ENCODE measurements at places on chromosomes 2 and 18.
A peak's percentile ranks its signal among the peaks of the same experiment; 100 is the strongest.

DNA sequence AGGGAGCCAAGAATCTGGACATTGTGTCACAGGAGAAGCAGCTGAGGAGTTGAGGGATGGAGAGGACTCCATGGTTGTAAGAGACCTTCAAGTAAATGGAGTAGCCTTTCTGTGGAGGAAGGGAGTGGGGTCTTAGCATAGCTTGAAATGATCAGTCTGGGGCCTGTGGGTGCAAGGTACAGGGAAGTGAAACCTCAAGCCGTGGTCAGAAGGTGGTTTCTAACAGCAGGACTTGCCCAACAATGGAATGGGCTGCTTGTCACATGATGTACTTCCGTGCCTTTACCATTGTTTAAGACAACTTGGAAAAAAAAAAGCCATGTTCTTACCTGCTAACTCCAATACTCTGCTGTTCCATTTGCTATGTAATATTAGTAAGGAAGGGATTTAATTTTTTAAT, 140.7 kb downstream of the LDLRAD4 start:
- DNase-seq: no peak

DNA sequence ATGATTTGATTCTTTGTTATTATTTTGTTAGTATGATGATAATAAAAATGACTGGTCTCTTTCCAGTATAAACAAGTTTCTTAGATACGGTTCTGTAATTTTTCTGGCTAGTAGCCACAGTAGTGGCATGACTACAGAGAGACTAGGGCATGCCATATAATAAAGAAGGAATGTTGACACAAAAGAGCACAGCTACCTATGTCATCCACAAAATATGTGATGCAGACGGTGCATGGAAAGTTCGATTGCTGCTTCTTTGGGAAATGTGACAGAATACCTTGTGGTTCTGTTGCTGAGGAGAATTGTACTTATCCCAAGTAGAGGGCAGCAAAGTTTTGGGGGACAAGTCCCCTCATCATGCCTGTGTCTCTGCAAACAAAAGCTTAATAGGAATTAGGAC, 26.1 kb upstream of the SETBP1 start:
- no peak for DNase-seq

- DNase-seq: no peak
Measured at GRCh38 chr2:235832941-235833340, 335.2 kb downstream of the GBX2 start.

- DNase-seq: peak; percentile 10
Measured at GRCh38 chr2:43293744-43294695, 67.6 kb upstream of the ZFP36L2 start.

DNA sequence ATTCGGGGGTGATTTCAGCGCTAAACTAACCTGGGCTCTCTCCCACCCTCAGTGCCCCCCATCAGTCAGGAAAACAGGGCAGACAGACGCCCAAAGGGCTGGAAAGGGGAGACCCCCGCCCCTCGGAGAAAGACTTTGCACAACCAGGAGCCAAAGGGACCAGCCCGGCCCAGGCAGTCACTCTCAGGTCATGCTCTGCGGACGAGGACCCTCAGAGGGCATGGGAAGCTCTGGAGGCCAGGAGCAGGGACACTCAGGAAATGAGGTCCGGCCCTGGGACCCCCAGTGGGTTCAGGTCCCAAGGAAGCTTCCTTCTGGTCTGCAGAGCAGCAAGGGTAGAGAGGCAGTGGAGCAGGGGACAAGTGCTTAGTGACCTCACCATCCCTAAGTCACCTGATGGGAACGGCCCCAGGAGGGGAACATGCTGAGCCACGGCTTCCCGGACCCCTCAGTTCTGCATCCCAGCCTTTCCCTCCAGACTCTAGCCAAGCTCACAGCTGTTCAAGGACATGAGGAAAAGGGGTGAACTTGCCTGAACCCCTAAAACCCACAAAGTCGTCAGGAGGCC, 88.0 kb upstream of the GPC1 start:
- no peak for DNase-seq

- no peak for DNase-seq
Measured at GRCh38 chr2:239583171-239583878, 182.5 kb upstream of the HDAC4 start.

DNA sequence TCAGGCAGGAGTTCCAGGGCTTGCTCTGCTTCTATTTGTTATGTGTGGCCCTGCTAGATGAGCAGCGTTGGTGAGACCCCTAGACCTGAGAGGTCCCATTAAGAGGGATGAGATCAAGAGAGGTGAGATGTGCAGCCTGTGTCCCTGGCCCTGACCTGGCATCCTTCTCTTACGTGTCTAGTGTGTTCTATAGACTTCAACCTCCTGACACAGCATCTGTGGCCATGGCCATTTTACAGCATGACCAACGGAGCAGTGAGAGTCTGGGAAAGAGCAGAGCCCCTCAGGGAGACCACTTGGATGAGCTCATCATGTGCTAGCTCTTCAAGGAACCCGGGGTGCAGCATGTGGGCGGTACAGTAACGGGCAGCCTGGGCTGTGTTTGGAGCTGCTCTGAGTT, 32.7 kb upstream of the ASPRV1 start:
- no peak for DNase-seq

GRCh38 chr2:239259173-239259572, 141.6 kb downstream of the HDAC4 start:
- DNase-seq: no peak

DNA sequence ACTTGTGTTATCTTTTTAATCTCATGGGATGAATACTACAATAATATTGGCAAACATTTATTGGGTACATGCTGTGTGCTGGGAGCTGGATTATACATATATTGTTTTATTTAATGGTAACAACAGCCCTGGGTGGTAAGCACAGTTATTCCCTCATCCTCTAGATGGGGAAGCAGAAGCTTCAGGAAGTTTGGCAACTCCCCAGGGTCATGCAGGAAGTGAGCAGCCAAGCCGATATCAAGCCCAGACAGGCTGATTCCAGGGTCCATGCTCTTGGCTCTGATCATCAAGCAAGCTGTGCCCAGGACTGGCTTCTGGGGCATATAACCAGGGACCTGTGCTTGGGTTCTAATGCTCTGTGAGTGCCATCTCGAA, 155.8 kb downstream of the ZNF516 start:
- no peak for DNase-seq

- DNase-seq: no peak
Measured at GRCh38 chr2:179536185-179536584, 271.6 kb upstream of the SESTD1 start.

GRCh38 chr2:3009005-3009404, 368.6 kb downstream of the EIPR1 start:
- DNase-seq: no peak

DNA sequence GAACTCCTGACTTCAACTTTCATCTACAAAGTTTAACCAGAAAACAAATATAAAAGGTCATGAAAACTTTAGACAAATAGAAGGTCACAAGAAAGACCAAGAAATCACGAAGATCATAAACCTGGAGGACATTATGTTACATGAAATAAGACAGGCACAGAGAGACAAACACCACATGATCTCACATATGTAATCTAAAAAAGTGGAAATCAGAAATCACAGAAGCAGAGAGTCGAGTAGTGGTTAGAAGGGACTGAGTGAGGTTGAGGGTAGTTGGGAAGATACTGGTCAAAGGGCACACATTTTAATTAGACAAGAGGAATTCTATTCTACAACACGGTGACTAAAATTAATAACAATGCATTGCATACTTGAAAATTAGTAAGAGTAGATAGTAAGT, 1.4 kb downstream of the GCFC2 start:
- no peak for DNase-seq

DNA sequence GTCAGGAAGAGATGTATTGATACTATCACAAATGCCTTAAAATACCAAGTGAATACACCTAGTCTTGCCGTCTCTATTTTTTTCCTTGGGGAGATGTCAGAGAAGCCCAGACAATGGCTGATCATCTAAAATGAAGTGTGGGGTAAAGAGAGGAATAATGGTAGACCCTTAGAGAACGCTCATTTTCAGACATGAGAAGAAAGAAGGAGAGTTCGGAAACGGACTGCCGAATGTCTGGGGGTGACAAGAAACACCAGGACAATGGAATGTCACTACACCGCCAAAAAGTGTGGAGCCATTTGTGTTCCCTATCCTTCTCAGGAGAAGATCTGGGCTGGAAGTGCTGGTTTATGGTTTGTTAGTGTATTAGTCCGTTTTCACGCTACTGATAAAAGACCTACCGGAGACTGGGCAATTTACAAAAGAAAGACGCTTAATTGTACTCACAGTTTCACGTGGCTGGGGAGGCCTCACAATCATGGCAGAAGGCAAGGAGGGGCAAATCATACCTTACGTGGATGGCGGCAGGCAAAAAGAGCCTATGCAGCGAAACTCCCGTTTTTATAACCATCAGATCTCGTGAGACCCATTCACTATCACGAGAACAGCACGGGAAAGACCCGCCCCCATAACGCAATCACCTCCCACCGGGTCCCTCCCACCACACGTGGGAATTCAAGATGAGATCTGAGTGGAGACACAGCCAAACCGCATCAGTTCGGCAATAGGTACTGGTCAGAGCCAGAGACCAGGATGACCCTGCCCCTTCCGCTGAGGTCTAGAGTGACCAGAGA, 743.7 kb downstream of the GALR1 start:
- DNase-seq: no peak

DNA sequence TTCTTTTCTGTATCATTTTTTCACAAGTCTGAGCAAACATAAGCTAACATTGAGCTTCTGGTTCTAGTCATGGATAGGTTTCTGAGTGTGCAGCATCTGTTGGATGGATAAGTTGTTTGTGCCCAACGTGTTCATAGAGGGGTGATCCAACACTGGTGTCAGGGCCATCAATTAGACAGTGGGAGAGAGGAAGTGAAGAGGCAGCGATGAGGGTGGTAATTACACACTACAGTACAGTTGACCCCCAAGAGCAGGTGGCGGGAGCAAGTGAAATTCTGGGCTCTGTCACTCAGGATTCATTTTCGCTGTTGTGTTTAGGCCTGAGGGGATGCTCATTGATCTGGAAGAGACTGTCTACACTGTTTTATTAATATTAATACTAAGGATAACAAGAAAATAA, 180.0 kb upstream of the CXCR4 start:
- DNase-seq: no peak

GRCh38 chr2:15730545-15731212, 139.0 kb downstream of the DDX1 start:
- DNase-seq: peak; percentile 92

GRCh38 chr2:235270291-235270690, 223.6 kb upstream of the AGAP1 start:
- no peak for DNase-seq

Data from head of caudate nucleus (tissue), 42 donors.